ENCODE measurements at places on chromosomes 7 and 10.

- DNase-seq, result no peak
These were observed 252.1 kb upstream of the TAC1 start for GRCh38 chr7:97479740-97480290.

- no peak for DNase-seq
These were observed 35.3 kb downstream of the NET1 start for GRCh38 chr10:5447611-5448071.

- DNase-seq, result no peak
These were observed 61.6 kb upstream of the KCNMA1 start for GRCh38 chr10:77699080-77699645.

- DNase-seq, result no peak
These were observed 23.4 kb downstream of the OR9A2 start for GRCh38 chr7:143003393-143004051.

GRCh38 chr10:113023017-113023416, 73.0 kb downstream of the TCF7L2 start:
- no peak for DNase-seq

DNA sequence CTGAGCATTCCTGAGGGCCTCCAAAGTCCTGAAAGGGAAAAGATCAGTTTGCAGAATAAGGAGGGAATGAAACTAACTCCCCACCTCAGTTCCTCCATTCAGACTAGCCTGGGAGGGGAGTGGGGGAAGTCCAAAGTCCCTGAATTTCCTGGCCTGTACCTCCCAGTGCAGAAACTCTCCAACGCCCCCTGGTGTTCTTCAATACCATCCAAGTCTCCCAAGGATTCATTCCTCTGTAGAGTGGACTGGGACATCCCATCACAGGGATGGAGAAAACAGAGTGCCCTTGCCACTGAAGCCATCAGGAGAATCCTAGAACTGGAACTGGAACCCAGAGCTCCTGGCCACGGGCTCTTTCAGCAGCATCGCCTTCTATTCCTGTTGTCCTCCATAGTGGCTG, 1.6 kb upstream of the COL13A1 start:
- peak; percentile 74 for DNase-seq

GRCh38 chr10:30417301-30417700, 16.7 kb upstream of the MAP3K8 start:
- no peak for DNase-seq
